Activated CD4-positive, alpha-beta T cell treated with anti-CD3 and anti-CD28 coated beads, Interleukin-10, Interleukin-2, amounts not matched to agents 100 ng/mL and 50 ng/mL, durations not matched to agents 16 hours and 8 hours (primary cell): ENCODE measurements at places on chromosomes 16 and 17.
A peak's percentile ranks its signal among the peaks of the same experiment; 100 is the strongest.

- peak; percentile 13 for DNase-seq
Observed at GRCh38 chr16:64416216-64417005, 705.5 kb downstream of the CDH11 start.

DNA sequence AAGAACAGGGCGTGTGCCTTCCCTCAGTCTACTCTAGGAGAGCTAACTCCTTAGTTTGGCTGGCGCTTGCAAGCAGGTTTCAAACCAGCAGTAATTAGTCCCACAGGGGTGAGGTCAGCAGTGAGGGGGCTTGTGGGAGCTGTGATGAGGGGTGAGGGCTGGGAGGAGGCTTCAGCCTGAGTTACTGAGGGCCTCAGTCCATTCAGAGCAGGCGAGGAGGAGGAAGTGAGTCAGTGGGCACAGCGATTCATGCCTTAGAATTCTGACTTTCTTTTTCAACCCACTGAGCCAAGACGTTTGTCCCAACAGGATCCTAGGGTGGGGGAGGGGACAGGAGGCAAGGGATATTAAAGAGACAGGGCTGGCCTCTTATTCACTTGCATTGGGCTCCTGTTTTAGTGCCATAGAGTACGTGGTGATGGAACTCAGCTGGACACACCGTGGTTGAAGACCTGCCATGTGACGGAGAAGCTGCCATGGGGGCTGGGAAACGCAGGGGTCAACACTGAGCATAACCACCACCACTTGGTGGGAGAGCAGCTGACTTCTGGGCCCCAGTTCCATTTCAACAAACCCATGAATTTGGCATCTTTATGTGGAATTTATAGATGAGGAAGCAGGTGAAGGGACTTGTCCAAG, 8.3 kb upstream of the ITGA3 start:
- peak; percentile 32 for DNase-seq

- DNase-seq, result no peak
Observed at GRCh38 chr16:73074382-73074781, 26.5 kb upstream of the ZFHX3 start.

DNA sequence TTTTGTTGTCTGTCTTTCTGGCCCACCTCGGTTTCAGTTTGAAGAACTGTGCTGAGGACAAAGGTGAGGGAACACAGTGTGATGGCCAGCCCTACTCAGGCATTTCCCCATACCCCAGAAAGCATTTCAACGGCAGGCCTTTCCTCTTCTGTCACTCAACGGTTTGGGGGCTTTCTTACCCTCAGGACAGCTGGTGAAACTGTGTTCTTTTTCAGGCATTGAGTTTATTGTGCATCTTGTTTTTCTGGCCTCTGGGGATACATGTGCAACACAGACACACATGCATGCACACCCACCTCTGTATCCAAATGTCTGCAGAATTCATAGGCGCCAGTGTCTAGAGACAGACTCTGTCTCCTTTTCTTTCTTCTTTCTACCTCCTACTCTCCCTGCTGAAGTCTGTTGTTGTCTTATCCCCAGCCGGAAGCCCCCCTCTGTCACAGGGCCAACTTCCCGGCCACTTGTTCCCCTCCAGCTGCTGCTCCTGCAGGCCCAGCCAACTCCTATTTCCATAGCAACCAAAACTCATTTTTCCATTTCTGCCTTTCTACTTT, 17.0 kb downstream of the CHD9 start:
- DNase-seq, result no peak

DNA sequence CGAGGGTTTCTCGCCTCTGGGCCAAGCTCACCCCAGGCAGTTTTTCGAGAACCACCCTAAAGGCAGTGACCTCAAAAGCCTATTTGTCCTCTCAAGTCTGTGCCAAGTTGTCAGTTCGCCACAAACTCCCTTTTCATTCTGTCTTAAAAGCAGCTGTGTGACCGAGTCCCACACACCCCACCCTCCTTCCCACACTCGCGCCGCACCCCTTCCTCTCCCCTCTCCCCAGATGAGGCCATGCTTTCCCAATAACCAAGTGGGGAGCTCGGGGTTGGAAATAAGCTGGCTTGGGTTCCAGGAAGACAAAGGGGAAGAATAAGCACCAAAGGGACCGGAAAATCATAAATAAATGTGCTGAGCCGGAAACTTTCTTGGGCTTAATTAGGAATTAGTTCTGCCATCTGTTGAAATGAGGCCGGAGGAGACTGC, 36.7 kb downstream of the GRIN2C start:
- no peak for DNase-seq

- DNase-seq, result no peak
Observed at GRCh38 chr16:1019231-1020090, 37.9 kb downstream of the SOX8 start.

DNA sequence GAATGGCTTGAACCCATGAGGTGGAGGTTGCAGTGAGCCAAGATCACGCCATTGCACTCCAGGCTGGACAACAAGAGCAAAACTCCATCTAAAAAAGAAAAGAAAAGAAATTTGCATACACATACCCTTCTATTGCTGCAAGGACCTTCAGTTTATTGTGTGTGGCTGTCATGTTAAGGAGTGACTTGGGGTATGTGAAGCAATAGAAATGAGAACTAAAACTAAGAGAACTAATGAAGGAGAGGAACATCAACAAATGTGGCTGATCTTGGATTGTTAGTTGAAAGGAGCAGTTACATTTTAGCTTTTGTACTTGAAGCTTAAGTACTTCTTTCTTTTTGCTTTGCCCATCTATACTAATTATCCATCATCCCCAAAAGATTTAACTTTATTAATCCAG, 12.7 kb upstream of the NSRP1 start:
- no peak for DNase-seq

DNA sequence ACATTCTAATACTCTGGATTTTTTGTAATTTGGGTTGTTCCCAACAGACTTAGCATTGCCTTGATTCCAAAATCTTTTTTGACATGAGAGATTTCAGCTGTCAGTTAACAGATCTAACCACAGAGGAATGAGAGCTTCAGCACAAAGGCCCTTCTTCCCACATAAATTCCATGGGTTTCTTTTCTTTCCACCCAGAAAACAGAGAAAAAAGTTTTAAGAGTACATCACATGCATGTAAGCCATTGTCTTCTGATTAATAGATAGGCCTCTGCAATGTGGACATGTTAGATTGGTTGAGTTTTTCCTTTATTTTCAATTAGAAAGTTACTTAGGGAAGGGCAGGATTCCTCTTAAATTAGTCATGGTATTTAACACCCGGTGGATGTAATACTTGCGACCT, 939 bp downstream of the MYH8 start:
- no peak for DNase-seq

DNA sequence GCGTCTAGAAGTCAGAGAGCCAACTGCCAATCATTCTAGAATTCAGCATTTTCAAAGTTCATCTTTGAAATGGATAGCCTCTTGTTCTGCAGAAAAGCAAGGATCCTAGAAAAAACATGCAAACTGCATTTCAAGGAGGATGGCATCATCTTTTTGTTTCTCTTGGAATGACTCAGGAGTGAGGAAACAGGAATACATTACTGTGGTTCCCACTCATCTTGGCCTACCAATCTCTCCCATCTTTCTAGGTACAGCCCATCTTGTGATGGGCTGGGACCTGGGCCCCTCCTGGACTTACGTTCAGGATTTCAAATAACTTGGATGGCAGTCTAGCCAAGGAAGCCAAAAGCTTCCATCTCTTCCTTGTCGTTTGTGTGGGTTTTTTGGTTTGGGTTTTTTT, 363.4 kb downstream of the CDH13 start:
- DNase-seq, result no peak

- DNase-seq, result no peak
Observed at GRCh38 chr16:86958423-86958822, 358.8 kb downstream of the C16orf95 start.

GRCh38 chr16:57994778-57995177, 5.7 kb downstream of the ZNF319 start:
- peak; percentile 52 for DNase-seq
